Pancreas (tissue), 10 donors: ENCODE measurements at places on chromosomes 13 and 19. TPM values are rescaled to one million over a fixed set of nuclear protein-coding genes. Genes with fewer than 3 reads are reported as not detected.

SLC17A7 gene
- polyA plus RNA-seq = 0.31 TPM

ZNF723 gene
- polyA plus RNA-seq = not detected

COL4A1 gene
- polyA plus RNA-seq = 22.5 TPM

CLDN10 gene
- polyA plus RNA-seq = 258 TPM

KLF5 gene
- polyA plus RNA-seq = 5.8 TPM

PAN3 gene
- 21.7 TPM for polyA plus RNA-seq

RAVER1 gene
- polyA plus RNA-seq = 9.4 TPM

FLT1 gene
- polyA plus RNA-seq = 1.1 TPM

GPR18 gene
- 0.14 TPM for polyA plus RNA-seq

CRB3 gene
- 28.5 TPM for polyA plus RNA-seq

FBXO46 gene
- 8.3 TPM for polyA plus RNA-seq

FGF22 gene
- 0.53 TPM for polyA plus RNA-seq

ZNF444 gene
- polyA plus RNA-seq = 67.5 TPM

MRPL4 gene
- polyA plus RNA-seq = 34.4 TPM

SWSAP1 gene
- polyA plus RNA-seq = 1.8 TPM

IL11 gene
- 0.16 TPM for polyA plus RNA-seq

SBK3 gene
- 0.11 TPM for polyA plus RNA-seq

ZNF577 gene
- polyA plus RNA-seq = 53.0 TPM

ZNF296 gene
- polyA plus RNA-seq = 2.1 TPM

SDHAF1 gene
- 21.0 TPM for polyA plus RNA-seq

ANGPTL8 gene
- 2.2 TPM for polyA plus RNA-seq

CYP4F12 gene
- polyA plus RNA-seq = 6.1 TPM

FUZ gene
- polyA plus RNA-seq = 30.3 TPM

ZNF8 gene
- 1.5 TPM for polyA plus RNA-seq

ZBTB32 gene
- not detected for polyA plus RNA-seq

TEKTIP1 gene
- polyA plus RNA-seq = 5.6 TPM

IZUMO1 gene
- 1.9 TPM for polyA plus RNA-seq

SELENOV gene
- not detected for polyA plus RNA-seq

EID2B gene
- polyA plus RNA-seq = 1.3 TPM

CEACAM18 gene
- not detected for polyA plus RNA-seq

SLC6A16 gene
- 4.5 TPM for polyA plus RNA-seq

ATP4B gene
- polyA plus RNA-seq = not detected

ZNF808 gene
- 4.0 TPM for polyA plus RNA-seq
